ACHN (cell line): ENCODE measurements at places on chromosomes 6 and 20.

GRCh38 chr6:1988843-1989242 lies 256.6 kb downstream of the GMDS start:
- DNase-seq = no peak

GRCh38 chr6:156564807-156565149 lies 212.4 kb upstream of the ARID1B start:
- DNase-seq = no peak

DNA sequence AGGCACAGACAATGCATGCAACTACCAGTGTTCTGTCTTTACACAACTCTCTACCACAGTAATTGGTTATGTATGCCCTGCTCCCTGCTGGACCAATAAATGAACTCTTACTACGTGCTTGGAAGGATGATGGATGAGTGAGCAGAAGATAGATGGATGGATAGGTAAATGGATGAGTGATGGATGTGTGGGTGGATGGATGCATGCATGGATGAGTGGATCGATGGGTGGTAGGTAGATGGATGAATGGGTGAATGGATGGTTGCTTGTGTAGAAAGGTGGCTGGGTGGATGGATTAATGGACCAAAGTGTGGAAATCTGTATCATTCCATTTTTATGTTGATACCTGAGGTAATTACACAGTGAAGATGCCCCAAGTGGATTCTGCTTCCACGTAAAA lies 10.1 kb upstream of the TRAM2 start:
- no peak for DNase-seq

- no peak for DNase-seq
Observed at GRCh38 chr20:23867152-23867776, 12.3 kb downstream of the CST5 start.

DNA sequence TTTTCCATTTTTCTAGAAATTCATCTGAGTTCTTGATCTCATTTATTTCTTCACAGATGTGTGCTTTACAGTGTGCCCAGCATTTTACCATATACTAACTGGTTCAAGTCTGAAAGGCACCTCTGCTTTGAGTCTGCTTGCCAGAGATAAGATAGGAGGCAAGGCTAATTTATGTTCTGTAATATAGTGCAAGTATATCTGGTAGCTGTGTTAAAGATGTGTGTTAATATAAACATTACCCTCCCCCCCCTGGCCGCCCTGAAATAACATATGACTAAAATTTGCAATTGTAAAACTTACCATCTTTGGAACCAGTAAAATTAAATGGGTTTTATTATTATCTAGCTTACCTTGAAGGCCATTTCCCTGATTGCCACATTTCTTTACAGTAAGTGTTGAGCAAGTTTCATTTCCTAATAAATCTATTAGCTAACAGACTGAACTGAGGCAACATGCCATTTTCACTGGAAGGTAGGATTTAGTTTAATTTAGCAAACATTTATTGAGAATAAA lies 2.7 kb downstream of the FBXO9 start:
- no peak for DNase-seq

DNA sequence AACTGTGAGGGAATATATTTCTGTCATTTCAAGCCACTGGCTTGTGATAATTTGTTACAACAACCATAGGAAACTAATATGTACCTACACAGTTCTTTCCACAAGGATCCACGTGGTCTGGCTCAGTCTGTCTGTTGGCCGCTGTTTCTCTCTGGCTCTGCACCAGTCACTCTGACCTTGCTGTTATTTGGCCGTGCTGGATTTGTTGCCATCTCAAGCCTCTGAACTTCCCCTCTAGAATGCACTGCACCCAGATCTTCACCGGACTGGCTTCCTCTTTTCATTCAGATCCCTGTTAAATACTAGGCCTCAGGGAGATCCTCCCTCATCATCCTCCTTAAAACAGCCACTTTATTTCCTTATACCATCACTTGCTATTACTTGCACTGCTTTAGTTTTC lies 446.8 kb downstream of the TFAP2B start:
- DNase-seq = no peak

DNA sequence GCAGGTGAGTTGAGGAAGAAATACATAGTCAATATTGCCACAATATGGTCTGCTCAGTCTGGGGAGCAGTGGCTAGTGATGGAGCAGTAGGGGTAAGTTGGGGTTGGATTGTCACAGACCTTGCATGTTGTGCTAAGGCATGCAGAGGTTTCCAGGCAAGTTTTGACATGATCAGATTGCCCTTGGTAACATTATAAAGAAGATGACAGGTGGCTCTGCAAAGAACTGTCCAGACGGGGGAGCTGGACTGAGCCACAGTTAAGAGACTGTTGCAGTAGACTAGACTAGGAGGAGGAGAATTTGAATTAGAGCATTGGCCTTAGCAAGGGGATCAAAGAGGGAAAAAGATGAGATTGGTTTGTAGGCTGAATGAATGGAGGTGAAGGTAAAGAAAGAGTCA lies 23.4 kb downstream of the ATRN start:
- no peak for DNase-seq

DNA sequence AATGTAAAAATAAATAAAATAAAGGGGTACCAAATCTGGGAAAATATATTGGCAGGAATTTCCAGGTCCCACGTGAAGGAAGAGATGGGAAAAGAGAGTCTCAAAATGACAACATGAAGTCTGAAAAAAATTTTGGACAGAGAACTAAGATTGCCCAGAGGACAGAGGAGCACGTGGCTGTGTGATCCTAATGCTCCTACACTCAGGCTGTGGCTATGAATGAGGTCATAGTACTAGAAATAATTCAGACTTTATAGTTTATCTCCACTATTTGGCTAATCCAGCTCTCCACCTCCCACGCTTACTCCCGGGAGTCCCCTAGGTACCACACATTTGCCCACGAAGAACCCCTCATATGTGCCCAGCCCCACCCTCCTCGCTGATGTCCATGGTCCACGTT lies 42.8 kb upstream of the STMND1 start:
- DNase-seq = no peak

GRCh38 chr6:53244399-53244931 lies 95.8 kb upstream of the GCM1 start:
- DNase-seq = no peak

GRCh38 chr6:16190214-16190613 lies 48.2 kb upstream of the GMPR start:
- no peak for DNase-seq

- DNase-seq = no peak
Observed at GRCh38 chr6:134161041-134161440, 108.6 kb upstream of the SLC2A12 start.

DNA sequence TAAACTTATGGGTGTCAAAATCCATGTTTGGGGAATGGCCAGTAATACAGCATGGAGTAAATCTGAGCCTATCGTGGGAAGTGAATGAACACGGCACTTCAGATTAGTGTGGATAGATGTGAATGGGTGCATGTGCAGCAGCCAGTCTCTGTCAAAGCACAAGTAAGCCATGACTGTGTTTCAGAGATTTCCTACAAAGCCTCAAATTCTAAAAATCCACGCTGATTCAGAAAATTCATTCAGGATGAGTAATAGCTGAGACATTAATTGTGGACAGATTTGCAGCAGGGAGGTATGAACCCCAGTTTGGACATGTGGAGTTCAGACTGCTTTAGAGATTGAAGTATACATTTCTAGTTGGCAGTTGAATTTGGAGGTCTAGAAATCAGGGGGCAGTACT lies 115.1 kb downstream of the QKI start:
- DNase-seq = peak; percentile 86

- DNase-seq = peak; percentile 2
Observed at GRCh38 chr20:16898433-16898832, 150.3 kb downstream of the OTOR start.

DNA sequence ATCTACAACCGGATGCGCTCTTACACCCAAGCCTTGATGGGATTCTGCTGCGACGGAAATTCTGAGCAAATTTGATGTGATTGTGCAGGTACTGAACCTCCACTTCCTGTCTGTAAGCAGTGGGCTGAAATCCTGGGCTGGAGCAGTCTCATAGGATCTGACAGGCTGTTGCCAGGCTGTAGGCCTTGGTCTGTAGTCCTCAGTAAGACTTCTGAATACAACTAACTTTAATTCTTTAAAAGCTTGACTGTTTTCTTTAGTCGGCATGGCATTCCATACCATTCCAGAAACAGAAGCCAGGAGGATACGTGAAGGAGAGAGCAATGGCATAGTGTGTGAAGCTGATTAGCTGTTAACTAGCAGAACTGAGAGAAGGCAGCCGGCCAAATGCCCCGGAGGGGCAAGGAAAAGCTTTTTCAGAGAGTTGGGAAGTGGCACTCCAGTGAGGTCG lies 68.3 kb downstream of the ADTRP start:
- DNase-seq = no peak

DNA sequence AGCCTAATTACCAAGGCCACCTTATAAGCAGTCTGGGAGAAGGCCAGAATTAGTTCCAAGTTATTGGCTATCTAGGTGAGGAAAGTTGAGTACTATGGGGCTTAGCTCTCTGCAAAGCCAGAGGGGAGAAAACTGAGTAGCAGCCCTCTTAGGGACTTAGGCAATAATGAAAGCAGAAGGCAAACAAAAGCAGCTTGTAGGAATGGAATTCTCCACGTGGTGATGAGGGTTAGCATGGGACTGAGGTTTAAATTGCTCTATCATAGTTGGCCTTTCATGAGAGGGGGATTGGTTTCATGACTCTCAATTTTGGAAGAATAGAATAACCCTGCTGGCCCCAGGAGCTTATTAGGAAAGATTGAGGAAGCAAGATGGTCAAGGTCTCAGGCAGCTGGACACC lies 7.0 kb upstream of the UBE2J1 start:
- no peak for DNase-seq

DNA sequence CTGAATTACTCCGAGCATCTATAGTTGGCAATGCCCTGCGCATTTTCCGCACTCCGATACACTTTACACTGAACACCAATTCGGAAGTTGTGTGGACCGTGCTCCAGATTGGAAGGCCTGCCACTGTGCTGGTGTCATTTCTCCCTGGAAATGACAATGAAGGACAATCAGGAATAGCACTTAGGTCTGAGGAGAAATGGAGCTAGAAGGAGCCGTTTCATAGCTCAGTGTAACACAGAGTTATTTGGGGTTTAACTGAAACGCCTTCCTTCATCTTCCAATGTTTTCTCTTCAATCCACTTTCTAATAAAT lies 501 bp upstream of the PLA2G7 start:
- no peak for DNase-seq

GRCh38 chr6:16092140-16092539 lies 36.7 kb upstream of the MYLIP start:
- no peak for DNase-seq

DNA sequence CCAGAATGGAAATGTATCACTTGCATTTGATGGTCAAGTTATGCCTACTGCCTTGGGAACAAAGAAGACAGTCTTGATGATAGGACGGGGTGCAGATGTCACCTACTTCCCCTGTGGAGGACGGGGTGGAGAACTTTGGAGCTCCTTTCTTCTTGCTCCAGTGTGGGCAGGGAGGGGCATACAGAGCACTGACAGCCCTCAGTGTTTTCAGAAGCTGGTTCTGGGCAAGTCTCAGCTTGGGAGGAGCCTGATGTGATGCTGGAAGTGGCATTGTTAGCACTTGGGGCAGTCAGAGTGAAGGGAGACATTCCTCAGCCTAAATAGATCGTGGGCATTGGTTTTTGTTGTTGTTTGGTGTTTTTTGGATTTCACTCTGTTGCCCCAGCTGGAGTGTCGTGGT lies 59.7 kb downstream of the SYNJ2 start:
- DNase-seq = peak; percentile 13

- DNase-seq = no peak
Observed at GRCh38 chr6:127022302-127022701, 96.2 kb upstream of the RSPO3 start.

DNA sequence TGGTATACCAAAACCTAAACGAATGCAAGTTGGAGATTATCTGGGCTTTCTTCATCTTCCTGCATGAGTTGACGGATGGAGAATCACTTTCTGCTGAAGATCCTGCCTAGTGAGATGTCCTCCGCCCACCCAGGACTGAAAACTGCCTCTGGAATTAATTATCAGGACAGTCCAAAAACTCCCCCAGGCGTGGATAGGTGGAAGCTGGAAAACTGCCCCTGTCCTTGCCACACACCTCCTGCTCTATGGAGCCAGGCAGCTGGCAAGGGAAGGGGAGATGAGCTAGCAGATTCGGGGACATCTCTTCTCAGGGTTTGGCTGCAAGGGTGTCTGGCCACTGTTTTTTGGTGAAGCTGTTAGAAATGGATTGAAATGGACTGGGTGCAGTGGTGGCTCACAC lies 89.3 kb upstream of the ZNFX1 start:
- DNase-seq = no peak

DNA sequence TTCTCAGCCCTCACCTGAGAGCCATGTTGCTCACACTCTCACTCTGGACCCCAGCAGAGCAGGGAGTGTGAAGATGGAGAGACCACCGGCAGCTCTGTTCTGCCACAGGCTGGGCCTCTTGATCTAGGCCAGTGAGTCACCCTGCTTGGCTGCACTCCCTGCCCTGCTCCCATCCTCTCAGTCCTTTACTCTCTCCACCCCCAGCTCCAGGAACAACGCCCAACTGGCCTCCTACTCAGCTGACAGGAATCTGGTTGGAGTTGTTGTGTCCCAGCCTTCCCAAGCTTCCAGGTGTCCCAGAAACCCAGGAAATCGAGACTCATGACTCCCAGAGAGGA lies at the start of gene PSORS1C1:
PSORS1C1 (plus strand) TSS at position 260 of the 338 bp plus-strand sequence. CDS start 14,833 bp downstream, outside the sequence.
- peak; percentile 91 for DNase-seq

GRCh38 chr6:5150551-5151075 lies 65.5 kb downstream of the PPP1R3G start:
- DNase-seq = no peak

DNA sequence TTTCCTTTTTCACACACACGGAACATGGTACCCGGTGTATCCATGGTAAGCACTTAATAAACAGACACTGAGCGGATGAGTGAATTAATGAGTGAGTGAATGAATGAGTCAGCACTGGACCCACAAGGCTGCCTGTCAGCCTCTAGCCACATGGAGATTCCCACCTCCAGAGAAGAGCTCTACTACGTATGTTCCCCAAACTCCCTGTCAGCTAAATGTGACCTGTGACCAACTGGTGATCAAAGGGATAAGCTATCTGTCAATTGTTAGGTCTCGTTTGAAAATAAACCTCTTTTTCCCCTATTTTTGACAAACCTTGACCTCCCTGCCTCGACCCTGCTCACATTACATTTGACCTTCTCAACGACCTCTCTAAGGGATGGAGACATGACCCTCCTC lies 24.5 kb upstream of the TAF8 start:
- DNase-seq = no peak

- DNase-seq = peak; percentile 80
Observed at GRCh38 chr6:70375166-70375565, 38.1 kb upstream of the FAM135A start.

DNA sequence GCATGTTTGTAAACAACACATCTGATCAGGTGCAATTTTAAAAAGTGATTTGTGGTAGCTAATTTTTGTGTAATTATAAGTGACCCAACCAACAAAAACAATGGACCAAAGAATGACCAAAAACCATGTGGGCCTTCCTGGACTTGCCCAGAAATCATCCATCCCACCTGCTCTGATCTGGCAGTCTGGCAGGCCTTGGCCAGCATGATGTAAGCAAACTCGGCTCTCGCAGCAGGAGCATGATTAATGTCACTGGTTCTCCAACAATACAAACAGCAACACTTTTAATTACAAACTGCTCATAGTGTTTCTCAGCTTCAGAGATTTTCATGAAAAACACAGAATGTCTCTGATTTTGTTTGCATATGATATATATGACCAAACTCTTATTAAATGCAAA lies 16.1 kb downstream of the TP53INP2 start:
- no peak for DNase-seq
